ENCODE measurements at places on chromosomes 2 and 18.
A peak's percentile ranks its signal among the peaks of the same experiment; 100 is the strongest.

DNA sequence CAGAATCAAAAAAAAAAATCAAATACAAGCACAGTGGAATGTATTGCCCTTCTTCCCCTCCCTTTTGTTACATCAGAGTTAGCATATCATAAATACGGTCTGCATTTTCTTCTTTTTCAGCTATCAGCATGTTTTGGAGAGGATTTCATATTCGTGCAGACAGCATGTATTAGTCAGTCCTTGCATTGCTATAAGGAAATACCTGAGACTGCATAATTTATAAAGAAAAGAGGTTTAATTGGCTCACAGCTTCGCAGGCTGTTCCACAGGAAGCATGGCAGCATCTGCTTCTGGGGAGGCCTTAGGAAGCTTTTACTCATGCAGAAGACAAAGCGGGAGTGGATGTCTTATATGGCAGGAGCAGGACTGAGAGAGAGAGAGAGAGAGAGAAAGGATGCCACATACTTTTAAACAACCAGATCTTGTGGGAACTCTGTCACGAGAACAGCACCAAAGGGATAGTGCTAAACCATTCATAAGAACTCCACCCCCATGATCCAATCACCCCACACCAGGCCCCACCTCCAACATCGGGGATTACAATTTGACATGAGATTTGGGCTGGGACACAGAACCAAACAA, 8.9 kb downstream of the IL1B start:
- no peak for DNase-seq

GRCh38 chr2:4122726-4123125, 419.4 kb downstream of the DCDC2C start:
- DNase-seq: no peak

- peak; percentile 70 for DNase-seq
Observed at GRCh38 chr2:54704688-54705605, 18.5 kb upstream of the EML6 start.

DNA sequence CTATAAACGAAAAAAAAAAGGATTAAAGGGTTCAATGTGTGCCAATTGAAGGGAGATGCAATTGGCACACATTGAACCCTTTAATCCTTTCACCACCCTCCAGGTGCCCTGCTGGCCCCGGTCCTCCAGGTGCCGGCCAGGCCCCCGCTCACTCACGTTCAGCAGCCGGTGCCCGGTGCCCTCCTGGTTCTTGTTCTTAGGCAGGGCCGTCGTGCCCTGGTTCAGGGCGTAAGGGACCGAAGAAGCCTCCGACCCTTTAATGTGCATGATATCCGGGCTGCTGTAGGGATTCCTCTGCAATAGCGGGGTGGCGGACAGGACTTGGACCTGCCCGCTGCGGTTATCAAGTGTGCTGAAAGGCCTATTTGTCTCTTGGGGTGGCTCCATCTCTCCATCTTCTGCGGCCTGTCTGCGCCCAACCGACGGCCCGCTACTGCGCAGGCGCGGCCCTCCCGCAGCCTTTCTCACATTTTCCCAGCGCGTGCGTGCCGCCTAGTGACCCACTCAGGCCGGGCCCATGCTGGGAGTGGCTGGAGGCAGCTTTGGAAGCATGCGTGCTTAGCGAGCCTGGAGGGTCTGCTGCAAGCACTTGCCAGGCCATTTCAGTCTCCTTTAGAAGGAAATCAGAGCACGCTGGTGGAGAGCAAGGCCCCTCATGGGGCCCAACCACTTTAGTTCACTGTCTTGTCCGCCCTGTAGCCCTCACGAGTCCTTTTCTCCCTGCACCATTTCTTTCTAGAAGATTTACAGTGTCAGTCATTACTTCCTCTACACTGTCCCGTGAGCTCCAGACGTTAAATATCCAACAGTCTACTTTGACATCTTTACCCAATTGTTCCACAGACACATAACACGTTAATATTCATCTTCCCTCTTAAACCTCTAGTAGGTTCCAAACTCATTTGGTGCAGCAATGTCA, 24.3 kb downstream of the TMEM237 start:
- DNase-seq: no peak

DNA sequence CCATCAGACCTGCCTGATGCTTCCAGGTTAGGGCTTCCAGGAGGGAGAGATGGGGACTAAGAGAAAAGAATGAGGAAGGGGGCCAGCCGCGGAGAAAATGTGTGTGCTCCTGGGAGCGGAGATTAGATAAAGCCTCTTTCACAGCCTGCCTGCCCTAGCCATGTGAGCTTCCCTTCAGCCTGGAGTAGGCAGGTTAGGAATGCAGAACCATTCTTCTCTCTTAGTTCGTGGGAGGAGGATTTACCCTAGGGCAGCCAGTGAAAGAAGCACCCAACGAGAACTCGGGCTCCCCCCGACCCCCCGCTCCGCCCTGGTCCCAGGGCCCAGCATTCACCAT, 36.1 kb downstream of the POMC start:
- no peak for DNase-seq

DNA sequence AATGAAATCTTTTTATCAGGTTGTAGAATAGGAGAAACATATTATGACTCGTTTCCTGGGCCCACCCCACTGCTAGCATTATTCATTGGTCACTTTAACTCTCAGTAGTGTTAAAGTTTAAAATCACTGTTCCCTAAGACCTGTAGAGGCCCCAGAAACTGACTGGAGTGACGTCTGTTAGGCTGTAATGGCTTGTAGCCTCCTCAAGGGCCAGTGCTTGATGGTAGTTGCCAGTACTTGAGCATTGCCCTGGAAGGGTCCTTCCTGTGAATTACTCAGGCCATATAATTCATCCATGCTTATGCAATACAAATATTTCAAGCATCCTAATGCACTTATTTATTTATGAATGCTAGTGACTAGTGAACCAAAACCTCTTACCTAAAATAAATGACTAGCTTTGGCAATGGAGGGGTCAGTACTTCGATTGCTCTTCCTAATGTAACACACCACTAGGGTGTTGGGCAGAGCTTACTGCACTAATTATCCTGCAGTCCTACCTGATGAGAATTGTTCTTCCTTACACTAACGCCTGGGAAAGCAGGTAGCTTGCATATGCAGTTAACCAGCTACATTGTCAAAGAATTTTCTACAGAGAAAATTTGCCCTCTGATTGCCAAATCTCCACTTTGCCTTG, 31.2 kb downstream of the ARHGAP25 start:
- no peak for DNase-seq

GRCh38 chr2:51424418-51424817, 392.5 kb upstream of the NRXN1 start:
- DNase-seq: no peak

GRCh38 chr2:158687315-158687714, 107.8 kb upstream of the DAPL1 start:
- DNase-seq: no peak

DNA sequence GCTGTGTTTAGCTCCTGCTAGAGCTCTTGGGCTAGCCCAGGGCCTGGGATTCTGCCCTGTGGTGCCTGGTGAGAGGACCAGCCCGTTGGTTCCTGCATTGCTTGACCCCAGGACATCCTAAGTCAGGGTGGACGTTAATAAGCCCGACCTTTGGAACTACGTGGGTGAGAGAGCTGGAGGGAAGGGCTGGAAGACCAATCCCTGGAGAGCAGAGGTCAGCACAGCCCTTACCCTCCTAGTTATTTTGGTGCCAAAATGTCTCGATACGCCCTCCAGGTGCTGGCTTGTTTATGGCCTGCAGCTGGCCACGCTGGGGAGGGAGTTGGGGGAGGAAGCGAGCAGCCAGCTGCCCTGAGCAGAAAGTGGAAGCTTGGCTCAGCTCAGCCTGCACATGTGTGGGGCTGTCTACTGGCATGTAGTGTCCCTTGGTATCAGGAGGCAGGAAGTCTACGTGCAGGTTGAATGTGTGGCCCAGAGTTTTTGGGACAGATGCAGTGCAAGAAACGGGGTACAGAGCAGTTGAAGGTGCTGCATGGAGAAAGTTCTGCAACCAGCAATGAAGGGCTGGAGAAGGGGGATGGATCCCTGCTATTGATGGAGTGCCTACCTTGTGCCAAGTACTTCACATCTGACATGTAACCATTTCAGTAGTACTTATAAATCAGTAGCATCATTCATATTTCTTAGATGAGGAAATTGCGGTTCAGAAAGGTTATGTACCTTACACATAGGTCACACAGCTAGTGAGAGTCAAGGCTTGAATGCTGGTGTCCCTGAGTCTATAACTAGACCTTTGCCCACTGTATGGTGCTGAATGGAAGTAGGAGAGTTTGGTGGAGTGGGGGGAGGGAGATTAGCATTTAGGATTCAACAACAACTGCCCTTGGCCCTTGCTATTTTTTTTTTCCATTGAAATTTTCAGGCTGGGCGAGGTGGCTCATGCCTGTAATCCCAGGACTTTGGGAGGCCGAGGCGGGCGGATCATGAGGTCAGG, 5.0 kb upstream of the DGKD start:
- no peak for DNase-seq

DNA sequence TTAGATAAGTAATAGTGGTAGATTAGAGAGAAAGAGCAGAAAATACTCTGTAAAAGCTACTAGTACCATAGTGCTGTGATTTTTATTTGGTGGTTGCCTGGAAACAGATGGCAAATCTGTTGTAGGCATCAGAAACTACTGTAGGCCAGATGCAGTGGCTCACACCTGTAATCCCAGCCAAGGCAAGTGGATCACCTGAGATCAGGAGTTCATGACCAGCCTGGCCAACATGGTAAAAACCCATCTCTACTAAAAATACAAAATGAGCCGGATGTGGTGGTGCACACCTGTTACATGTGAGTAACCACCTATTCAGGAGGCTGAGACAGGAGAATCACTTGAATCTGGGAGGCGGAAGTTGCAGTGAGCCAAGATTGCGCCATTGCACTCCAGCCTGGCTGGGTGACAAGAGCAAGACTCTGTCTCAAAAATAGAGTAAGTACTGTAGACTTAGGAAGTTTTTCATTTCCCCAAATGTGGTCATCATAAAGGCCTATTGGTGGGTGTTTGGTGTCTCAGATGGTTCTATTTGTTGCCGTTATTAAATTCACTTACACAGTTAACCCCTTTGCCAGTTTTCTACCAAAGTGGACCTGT, 79.6 kb downstream of the SPTBN1 start:
- no peak for DNase-seq

GRCh38 chr18:39215920-39216319, 1650.3 kb upstream of the CELF4 start:
- DNase-seq: no peak

DNA sequence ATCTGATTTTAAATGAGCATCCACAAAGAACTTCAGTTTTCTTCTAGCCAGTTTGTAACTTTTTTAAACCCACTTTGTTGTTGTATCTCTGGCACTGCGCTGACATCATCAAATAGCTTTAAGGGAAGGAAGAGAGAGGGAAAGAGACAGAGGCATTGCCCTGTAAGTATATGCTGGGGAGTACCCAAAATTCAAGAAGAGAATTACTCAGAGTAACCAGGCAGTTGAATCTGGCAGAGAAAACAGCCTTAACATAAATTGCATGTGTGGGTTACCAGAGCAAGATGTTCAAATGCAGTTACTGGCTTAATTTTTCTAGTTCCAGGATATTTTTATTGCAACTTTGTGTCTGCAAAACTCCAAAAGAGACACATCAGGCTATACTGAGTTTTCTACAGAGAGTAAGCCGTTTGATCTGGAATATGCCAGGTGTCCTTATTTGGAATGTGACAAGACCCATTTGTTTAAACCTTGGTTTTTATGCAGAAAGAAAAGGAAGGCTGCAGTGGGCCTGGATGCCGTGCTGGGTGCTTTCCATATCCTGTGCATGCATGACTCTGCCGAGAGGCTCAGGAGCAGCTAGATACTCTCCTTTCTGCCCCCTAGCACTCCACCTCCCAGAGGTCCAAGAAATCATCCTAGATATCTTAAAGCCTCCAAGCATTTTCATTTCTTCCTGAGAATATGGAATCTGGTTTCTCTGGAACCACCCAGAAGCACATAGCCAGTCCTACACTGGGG, 93.7 kb downstream of the MAPRE2 start:
- DNase-seq: no peak

DNA sequence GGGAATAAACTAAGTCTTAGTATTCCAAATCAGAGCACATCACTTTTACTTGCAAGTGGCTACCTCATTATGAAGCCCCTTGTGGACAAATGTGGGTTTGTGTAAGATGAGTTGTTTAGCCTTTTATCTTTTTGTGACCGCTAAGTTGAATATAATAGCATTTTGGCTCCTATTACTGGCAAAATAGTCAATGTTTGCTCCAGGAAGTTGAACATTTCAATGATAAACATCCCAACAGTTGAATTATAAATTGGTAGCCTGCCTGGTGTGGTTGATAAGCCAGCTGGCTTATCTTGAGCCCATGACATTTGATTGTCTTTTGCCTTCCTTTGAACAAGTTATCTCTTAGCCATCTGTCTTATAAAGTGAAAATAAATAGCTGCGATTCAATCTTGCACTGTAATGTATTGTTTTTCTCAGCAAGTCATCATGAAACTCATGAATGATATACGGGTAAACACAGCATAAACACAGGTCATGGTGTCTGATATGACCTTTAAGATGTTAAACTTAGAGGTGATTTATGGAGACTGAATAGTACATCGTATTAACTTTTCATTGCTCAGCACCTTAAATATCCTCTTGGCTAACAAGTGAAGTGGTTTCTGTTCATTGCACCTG, 338.4 kb downstream of the SOCS6 start:
- DNase-seq: no peak

GRCh38 chr2:239138610-239139009, 262.2 kb downstream of the HDAC4 start:
- no peak for DNase-seq

DNA sequence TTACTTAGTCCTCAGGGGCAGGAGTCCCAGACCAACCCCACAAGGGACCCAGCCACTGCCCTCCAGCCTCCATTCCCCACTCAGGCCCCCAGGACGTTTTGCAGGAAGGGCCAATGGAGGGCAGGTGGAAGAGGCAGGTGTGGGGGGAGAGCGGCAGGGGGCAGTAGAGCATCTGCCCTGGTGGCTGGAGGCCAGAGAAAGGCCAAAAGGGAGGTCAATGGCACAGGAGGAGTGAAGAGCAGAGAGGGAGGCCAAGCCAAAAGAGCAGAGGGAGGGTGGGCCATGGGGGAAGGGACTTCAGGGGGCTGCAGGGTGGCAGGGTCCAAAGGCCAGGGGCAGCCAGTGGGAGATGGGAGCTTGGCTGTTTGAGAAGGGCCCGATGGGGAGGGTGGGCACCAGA, 17.3 kb upstream of the GPR55 start:
- no peak for DNase-seq

GRCh38 chr2:86584151-86584913, 21.1 kb upstream of the CHMP3 start:
- DNase-seq: peak; percentile 42

DNA sequence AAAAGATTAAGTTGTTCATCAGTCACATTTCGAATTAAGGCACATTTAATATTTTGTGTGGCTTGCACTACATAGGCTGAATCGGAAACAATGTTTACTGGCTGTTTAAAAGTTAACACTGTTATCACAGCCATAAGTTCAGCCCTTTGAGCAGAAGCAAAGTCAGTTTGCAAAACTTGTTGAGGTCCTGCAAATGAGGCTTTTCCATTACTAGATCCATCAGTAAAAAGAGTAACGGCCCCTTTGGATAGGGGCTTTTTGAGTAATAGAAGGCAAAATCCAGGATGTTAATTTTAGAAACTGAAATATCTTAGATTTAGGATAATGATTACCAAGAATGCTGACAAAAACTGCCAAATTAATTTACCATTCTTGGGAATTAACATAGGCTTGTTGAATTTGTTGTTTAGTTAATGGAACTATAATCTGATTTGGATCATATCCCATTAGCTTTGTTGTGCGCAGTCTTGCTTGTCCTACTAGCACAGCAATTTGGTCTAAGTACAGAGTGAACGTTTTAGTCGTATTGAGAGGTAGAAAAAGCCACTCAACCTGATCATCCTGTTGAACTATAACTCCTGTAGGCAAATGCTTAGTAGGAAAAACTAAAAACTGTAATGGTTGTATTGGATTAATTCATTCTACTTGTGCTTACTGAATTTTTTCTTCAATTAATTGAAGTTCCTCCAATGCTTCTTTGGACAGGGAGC, 13.9 kb upstream of the SUCLG1 start:
- no peak for DNase-seq

- DNase-seq: no peak
Observed at GRCh38 chr18:12820506-12820905, 63.5 kb downstream of the PTPN2 start.

Measured in stimulated activated naive CD4-positive, alpha-beta T cell (primary cell).